Left ventricle myocardium superior (tissue), 1 donor: ENCODE measurements at places on chromosomes 13 and 19. TPM values are rescaled to one million over a fixed set of nuclear protein-coding genes. Genes with fewer than 3 reads are reported as not detected.

- no peak for DNase-seq
Measured at GRCh38 chr13:110706570-110707372, 855 bp upstream of the CARS2 start.

GRCh38 chr13:92739306-92739818 is 487.2 kb upstream of the GPC6 start:
- no peak for DNase-seq

- DNase-seq: no peak
Measured at GRCh38 chr13:42720113-42720857, 61.1 kb upstream of the FAM216B start.

- DNase-seq: no peak
Measured at GRCh38 chr13:66830940-66831716, 399.0 kb downstream of the PCDH9 start.

DNA sequence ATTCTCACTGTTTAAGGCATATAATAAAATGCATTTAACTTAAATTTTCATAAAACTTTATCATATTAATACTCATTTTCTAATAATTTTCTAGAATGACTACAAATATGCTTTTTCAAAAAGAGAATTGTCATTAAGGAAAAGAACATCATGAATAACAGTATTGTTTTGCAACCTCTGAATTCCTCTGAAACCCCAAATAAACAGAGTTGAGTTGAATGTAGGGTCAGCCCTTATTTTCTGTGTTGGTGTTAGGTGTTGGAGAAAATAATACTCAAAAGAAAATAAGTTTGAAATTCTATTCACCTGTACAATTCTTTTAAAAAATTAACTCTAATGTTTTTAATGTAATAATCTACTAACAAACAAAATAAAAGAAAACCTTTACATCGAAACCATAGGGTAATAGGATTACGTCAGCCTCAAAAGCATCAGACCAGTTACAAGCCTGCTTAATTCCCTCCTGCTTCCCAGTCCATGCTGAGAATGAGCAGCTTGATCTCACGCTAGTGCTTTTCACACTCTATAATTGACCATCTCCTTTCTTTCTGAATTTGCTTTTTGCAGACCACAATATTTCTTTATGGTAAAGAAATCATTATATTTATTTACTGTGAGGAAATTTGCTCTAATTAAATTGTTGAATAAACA is 160.9 kb downstream of the PCDH9 start:
- DNase-seq: no peak

GRCh38 chr19:29120466-29120865 is 92.5 kb downstream of the UQCRFS1 start:
- no peak for DNase-seq

DNA sequence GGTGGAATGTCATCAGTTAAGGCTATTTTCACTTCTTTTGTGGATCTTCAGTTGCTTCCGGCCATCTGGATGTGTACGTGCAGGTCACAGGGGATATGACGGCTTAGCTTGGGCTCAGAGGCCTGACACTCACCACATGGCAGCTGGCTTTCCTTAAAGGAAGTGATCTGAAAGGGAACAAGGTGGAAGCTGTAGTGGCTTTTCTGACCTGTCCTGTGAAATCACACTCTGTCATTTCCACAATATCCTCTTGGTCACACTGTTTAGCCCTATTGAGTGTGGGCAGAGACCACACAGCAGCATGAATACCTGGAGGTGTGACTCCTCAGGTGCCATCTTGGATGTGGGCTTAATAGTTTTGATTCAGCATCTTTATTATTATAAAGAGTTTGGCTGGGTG is 4.5 kb upstream of the BAX start:
- DNase-seq: no peak

DNA sequence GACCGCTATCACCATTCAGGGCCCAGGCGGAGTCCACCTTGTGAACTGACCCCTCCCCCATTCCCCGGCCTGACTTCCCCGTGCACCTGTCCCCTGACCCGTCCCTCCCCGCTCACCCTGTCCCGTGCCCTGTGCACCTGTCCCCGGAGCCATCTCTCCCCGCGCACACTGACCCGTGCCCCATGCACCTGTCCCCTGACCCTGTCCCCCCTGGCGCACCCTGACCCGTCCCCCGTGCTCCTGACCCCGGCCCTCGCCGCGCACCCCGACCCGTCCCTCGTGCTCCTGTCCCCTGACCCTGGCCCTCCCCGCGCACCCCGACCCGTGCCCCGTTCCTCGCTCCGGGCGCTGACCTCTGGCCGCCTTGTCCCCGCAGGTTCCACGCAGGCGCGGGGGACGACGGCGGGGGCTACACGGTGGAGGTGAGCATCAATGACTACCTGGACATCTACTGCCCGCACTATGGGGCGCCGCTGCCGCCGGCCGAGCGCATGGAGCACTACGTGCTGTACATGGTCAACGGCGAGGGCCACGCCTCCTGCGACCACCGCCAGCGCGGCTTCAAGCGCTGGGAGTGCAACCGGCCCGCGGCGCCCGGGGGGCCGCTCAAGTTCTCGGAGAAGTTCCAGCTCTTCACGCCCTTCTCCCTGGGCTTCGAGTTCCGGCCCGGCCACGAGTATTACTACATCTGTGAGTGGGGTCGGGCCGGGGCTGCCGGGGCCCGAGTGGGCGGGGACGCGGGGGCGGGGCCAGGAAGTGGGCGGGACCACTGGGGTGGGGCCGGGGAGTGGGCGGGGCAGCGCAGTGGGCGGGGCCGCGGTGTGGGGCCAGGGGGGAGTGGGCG is 9.7 kb downstream of the EFNA2 start:
- DNase-seq: no peak

Gene UHRF1
- total RNA-seq: 1.5 TPM
